T-cell (primary cell): ENCODE measurements at places on chromosomes 7 and 10. TPM values are rescaled to one million over a fixed set of nuclear protein-coding genes. Genes with fewer than 3 reads are reported as not detected.

Gene CALY
- total RNA-seq: 3.4 TPM

Gene PDZD8
- total RNA-seq: 19.4 TPM

Gene LRGUK
- 0.30 TPM for total RNA-seq

Gene SFTPD
- total RNA-seq: not detected

Gene PAPOLB
- not detected for total RNA-seq

Gene NRCAM
- total RNA-seq: 3.1 TPM

Gene ASAH2
- 3.4 TPM for total RNA-seq

Gene ADAMTS14
- 0.09 TPM for total RNA-seq

Gene C10orf67
- not detected for total RNA-seq

Gene CTTNBP2
- 0.06 TPM for total RNA-seq

Gene PHF14
- total RNA-seq: 31.3 TPM

Gene NEUROD6
- not detected for total RNA-seq

Gene IGFBP3
- 20.5 TPM for total RNA-seq

Gene LRRC17
- 0.47 TPM for total RNA-seq

Gene BMPR1A
- total RNA-seq: 11.4 TPM

Gene PIK3CG
- 28.4 TPM for total RNA-seq

Gene TMEM213
- not detected for total RNA-seq

Gene CNNM1
- 0.25 TPM for total RNA-seq

Gene ZNF425
- total RNA-seq: 2.7 TPM

Gene SEMA3E
- total RNA-seq: not detected

Gene DDX21
- total RNA-seq: 86.0 TPM

Gene SPDYE2
- total RNA-seq: 0.58 TPM

Gene TMEM196
- not detected for total RNA-seq

Gene WNT8B
- total RNA-seq: 0.20 TPM

Gene FAM131B
- total RNA-seq: 0.08 TPM

Gene NKX2-3
- total RNA-seq: 0.15 TPM

Gene COBL
- total RNA-seq: not detected

Gene LIPJ
- not detected for total RNA-seq

Gene CDHR3
- total RNA-seq: 18.5 TPM

Gene SPDYE2B
- not detected for total RNA-seq

Gene BICC1
- not detected for total RNA-seq

Gene SAMD9L
- 24.7 TPM for total RNA-seq

Gene CASD1
- total RNA-seq: 28.6 TPM

Gene CALHM3
- total RNA-seq: not detected

Gene SEMA3A
- 1.6 TPM for total RNA-seq

Gene HDAC9
- total RNA-seq: 4.8 TPM

Gene DRGX
- not detected for total RNA-seq

Gene PPA1
- 64.4 TPM for total RNA-seq

Gene NPFFR1
- total RNA-seq: not detected

Gene GNGT1
- total RNA-seq: not detected

Gene OR6V1
- total RNA-seq: not detected

Gene SRRM3
- total RNA-seq: not detected

Gene NEURL1
- total RNA-seq: 0.95 TPM

Gene STRIP2
- 0.40 TPM for total RNA-seq

Gene FOXI2
- total RNA-seq: not detected

Gene LEP
- not detected for total RNA-seq

Gene GPR85
- not detected for total RNA-seq

Gene LRRD1
- total RNA-seq: not detected

Gene ERVW-1
- total RNA-seq: not detected
